Caco-2 (cell line): ENCODE measurements at places on chromosomes 1 and 21.

GRCh38 chr1:97163591-97164275 lies 442.1 kb downstream of the PTBP2 start:
- no peak for DNase-seq

- DNase-seq: no peak
Observed at GRCh38 chr1:243598433-243598832, 251.6 kb downstream of the AKT3 start.

GRCh38 chr1:91596474-91596873 lies 95.8 kb downstream of the CDC7 start:
- no peak for DNase-seq

- no peak for DNase-seq
Observed at GRCh38 chr1:198667807-198668206, 29.0 kb downstream of the PTPRC start.

DNA sequence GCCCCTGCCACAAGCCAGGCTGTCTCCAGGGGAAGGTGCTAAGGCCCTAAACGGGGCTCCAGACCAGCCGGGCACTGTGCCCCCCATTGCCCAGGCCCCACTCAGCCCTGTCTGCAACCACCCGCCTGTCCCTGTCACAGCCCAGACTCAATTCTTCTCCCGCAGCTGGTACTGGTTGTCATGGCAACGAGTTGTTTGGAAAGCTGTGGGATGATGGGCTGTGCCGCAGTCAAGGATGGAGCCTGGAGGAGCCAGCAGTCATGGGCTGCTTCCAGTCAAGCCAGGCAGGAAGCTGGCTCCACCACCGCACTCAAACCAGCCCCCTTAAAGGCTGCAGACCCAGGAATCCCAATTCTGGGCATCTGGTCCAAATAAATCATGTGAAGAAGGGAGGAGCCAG lies 4.2 kb downstream of the SPOCD1 start:
- no peak for DNase-seq

- DNase-seq: no peak
Observed at GRCh38 chr1:204841798-204842197, 28.9 kb upstream of the NFASC start.

GRCh38 chr1:47532921-47533792 lies 95.3 kb downstream of the FOXD2 start:
- no peak for DNase-seq

GRCh38 chr1:28927648-28928313 lies 13.4 kb downstream of the EPB41 start:
- DNase-seq: no peak

- DNase-seq: no peak
Observed at GRCh38 chr21:27275294-27275927, 308.5 kb upstream of the ADAMTS5 start.

DNA sequence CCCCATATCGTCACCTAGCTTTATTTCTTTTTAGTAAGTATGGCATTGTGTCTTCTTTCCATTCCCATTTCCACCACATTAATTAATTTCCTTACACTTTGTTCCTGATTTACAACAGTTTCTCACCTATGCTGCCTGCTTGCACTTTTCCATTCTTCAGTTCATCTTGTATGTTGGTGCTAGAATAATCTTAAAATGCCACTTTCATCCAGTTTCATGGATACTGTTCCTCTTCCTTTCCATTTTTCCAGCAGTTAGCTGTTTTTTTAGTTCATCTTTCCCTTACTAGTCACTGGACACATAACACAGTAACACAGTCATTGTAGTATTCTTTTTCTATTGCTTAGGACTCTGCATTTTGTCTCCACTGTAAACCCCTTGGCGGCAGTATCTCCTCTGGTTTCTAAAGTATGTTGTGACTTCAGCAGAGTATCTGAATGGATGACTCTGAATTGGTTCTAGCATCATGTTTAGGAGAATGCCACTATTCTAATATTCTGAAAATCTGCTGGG lies 2.1 kb downstream of the CDC7 start:
- no peak for DNase-seq
